MCF 10A (cell line): ENCODE measurements at places on chromosomes 3 and 15. TPM values are rescaled to one million over a fixed set of nuclear protein-coding genes. Genes with fewer than 3 reads are reported as not detected.

DNA sequence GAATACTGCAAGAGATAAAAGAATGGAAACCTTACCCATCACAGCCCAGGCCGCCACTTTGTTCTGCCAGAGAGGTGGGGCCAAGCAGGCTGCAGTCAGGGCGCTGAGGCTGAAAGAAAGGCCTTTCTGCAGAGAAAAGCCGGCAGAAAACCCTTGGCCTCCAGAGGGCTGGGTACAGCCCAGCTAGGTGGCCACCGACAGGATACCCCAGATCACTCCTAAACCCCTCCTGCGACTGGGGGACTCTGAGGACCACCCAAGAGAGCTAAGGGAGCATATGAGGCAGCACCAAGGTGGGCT is 69.3 kb downstream of the SMAD6 start:
- H3K27ac ChIP-seq = no peak overlapping the region
- no peaks in the 10 kb centered on the region for H3K27me3 ChIP-seq
- H3K4me1 ChIP-seq = peaks cover 4% of the 10 kb centered on the region
- DNase-seq = no peak
- no peak overlapping the region for H3K4me3 ChIP-seq

DNA sequence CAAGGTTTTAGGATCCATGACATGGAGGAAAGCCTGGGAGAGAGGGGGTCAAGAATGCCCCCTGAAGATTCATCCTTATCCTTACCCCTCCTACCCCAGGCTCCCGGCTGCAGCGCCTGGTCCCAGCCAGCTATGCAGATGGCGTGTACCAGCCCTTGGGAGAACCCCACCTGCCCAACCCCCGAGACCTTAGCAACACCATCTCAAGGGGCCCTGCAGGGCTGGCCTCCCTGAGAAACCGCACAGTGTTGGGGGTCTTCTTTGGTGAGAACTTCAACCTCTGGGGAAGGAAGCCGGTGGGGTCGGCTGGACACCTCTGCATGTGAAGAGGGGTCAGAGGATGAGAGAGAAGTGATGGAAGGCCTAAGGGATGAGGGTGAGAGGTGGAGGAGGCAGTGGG is 4.3 kb downstream of the DUOX1 start:
- no peak overlapping the region for H3K4me3 ChIP-seq
- no peaks in the 10 kb centered on the region for H3K27me3 ChIP-seq
- H3K36me3 ChIP-seq = peaks cover 12% of the 10 kb centered on the region
- peaks cover 17% of the 10 kb centered on the region for H3K4me1 ChIP-seq
- no peak for DNase-seq

- H3K4me3 ChIP-seq = no peak overlapping the region
- peaks cover 12% of the 10 kb centered on the region for H3K4me1 ChIP-seq
- no peak for DNase-seq
- no peaks in the 10 kb centered on the region for H3K27me3 ChIP-seq
- peak overlapping the region; percentile 73 for H3K27ac ChIP-seq
Observed at GRCh38 chr3:62261736-62262135, 111.6 kb downstream of the FEZF2 start.

DNA sequence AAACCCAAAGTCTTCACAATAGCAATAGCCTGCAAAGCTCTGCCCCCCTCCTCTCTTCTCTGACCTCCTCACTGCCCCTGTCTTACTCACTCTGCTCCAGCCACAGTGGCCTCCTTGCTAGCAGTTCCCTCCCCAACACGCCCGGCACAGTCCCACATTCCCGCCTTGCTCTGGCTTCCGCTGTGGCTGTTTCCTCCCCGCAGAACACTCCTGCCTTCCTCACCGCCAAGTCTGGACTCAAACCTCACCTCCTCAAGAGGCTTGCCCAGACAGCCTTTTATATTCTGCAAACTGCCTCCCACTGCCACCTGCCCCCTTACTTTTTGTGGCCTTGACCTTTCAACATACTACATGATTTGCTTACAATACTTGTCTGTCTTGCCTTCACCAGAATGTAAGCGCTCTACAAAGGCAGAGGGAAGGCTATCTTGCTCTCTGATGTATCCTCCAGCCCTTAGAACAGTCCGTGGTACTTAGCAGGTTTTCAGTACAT is 406 bp upstream of the MPI start:
- H3K4me3 ChIP-seq = peak overlapping the region; percentile 79
- H3K27ac ChIP-seq = peak overlapping the region; percentile 11
- H3K36me3 ChIP-seq = peaks cover 24% of the 10 kb centered on the region
- no peak for DNase-seq

GRCh38 chr3:172101107-172101506 is 61.7 kb downstream of the FNDC3B start:
- no peaks in the 10 kb centered on the region for H3K27me3 ChIP-seq
- peaks cover 8% of the 10 kb centered on the region for H3K36me3 ChIP-seq
- no peak overlapping the region for H3K4me3 ChIP-seq
- H3K4me1 ChIP-seq = peaks cover 46% of the 10 kb centered on the region
- no peak overlapping the region for H3K27ac ChIP-seq

DNA sequence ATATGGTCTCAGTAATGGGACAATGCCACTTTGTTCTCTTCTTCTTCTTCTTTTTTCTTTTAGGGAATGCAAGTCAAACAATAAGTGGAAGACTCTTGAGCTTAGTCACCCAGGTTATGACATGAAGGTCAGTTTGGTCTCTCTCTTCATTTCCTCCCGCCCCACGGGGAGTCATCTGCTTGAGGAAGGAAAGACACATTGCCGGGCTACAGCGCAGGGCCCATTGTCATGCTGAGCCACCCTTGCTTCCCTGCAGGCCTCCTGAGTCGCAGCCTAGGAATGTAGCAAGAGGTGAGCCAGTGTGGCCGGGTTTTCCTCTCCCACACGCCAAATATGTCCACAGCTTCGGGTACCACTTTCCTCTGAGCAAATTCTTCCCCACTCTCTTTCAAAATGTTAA is 47.6 kb downstream of the RAP2B start:
- no peaks in the 10 kb centered on the region for H3K27me3 ChIP-seq
- H3K27ac ChIP-seq = no peak overlapping the region
- H3K4me1 ChIP-seq = peaks cover 16% of the 10 kb centered on the region
- H3K36me3 ChIP-seq = no peaks in the 10 kb centered on the region
- peak; percentile 66 for DNase-seq

- peaks cover 8% of the 10 kb centered on the region for H3K36me3 ChIP-seq
- peaks cover 44% of the 10 kb centered on the region for H3K4me1 ChIP-seq
- no peak overlapping the region for H3K27ac ChIP-seq
- no peak overlapping the region for H3K4me3 ChIP-seq
- H3K27me3 ChIP-seq = no peaks in the 10 kb centered on the region
Observed at GRCh38 chr3:172213904-172214303, 174.5 kb downstream of the FNDC3B start.

DNA sequence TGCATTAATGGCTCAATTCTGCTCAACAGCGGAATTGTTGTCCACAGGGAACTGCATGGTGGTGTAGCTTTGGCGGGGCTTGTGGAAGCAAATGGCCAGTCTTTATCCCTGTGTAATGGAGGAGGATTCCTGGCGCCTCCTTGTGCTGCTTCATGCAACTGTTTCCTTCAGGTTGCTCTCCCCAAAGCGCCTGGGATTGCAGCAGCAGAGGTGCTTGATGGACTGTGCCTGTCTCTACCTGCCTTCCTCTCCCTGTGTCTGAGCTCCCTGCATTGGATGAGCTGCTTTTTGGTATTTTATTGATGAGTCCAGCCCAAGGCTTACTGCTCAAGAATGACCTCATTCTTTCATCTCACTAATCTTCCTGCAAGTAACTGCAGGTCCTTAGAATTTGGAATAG is 72.9 kb upstream of the NDN start:
- no peak for DNase-seq
- H3K27ac ChIP-seq = no peak overlapping the region
- H3K27me3 ChIP-seq = no peaks in the 10 kb centered on the region

DNA sequence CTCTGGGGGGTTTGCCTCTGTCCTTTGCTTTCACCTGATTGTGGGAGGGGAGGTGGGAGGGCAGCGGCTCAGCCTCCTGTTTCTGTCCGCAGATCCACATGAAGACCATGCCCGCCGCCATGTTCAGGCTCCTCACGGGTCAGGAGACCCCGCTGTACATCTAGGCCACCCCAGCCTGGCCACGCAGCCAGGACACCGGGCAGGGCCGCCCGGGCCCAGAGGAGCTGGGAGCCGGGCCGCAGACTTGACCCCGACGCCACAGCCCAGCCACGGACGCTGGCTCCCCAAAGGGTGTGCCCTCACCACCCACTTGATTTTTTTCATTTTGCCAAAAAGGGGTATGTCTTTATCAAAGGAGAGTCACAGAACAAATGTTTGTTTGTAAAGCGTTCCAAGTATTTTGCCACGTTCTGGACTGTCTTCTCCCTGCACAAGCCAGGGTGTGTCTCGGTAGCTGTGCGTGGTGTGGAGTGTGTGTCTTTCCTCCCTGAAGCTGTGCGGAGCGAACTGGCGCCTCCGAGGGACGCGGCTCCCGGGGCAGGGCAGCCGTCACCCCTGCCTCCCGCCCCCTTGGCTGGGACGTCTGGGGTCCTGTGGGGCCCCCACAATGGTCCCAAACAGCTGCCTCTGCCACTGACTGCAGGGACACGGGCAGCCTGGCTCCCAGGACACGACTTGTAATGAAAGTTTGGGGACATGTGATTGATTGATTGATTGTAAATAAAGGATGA is 152.5 kb downstream of the NSMCE3 start:
- peaks cover 16% of the 10 kb centered on the region for H3K27me3 ChIP-seq
- H3K36me3 ChIP-seq = no peaks in the 10 kb centered on the region
- DNase-seq = no peak
- no peak overlapping the region for H3K27ac ChIP-seq

GRCh38 chr15:87827131-87827530 is 429.4 kb downstream of the NTRK3 start:
- no peaks in the 10 kb centered on the region for H3K36me3 ChIP-seq
- DNase-seq = peak; percentile 10
- no peak overlapping the region for H3K4me3 ChIP-seq
- H3K27me3 ChIP-seq = no peaks in the 10 kb centered on the region
- no peaks in the 10 kb centered on the region for H3K4me1 ChIP-seq

GRCh38 chr3:194109192-194109863 is 26.6 kb upstream of the HES1 start:
- no peaks in the 10 kb centered on the region for H3K36me3 ChIP-seq
- no peak overlapping the region for H3K27ac ChIP-seq
- no peak for DNase-seq
- no peaks in the 10 kb centered on the region for H3K27me3 ChIP-seq
- no peak overlapping the region for H3K4me3 ChIP-seq

- H3K36me3 ChIP-seq = no peaks in the 10 kb centered on the region
- H3K27me3 ChIP-seq = no peaks in the 10 kb centered on the region
- H3K4me3 ChIP-seq = no peak overlapping the region
- no peak for DNase-seq
- H3K4me1 ChIP-seq = no peaks in the 10 kb centered on the region
- no peak overlapping the region for H3K27ac ChIP-seq
Observed at GRCh38 chr3:46576386-46576785, 10.3 kb upstream of the LRRC2 start.

DNA sequence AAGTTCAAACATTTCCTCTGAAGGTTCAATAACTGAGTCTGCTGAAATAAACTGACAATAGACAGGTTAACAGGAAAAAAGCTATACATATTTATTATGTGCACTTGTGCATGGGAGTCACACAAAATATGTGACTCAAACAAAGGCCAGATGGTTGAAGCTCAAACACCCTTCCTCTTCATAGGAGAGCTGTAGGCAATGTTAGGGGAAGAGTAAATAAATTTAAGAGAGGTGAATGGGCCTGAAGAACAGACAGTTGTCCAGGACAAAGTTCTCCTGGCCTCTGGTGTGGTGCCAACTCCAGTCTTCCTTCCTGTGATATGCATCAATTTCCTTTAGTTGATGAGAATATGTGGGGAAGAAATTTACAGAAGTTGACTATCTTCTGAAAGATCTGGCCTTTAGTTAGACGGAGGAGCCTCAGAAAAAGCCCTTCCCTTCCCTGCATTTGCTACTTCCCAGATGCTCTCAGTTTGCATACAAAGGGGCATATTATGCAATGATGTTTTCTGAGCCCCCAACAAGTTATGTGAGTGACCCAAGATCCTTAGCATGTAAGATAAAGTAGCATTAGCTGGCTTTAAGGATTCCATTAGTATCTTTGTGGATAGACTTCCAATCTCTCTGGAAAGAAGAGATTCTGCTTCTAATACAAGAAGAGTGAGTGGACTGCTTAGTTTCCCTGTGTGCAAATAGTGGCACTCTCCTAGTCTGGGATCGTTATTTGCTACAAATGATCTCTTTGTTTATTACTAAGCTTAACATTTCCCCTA is 96.4 kb upstream of the IGSF10 start:
- DNase-seq = no peak
- H3K4me1 ChIP-seq = no peaks in the 10 kb centered on the region
- H3K27me3 ChIP-seq = no peaks in the 10 kb centered on the region
- H3K27ac ChIP-seq = no peak overlapping the region
- H3K4me3 ChIP-seq = no peak overlapping the region

- H3K4me3 ChIP-seq = no peak overlapping the region
- no peaks in the 10 kb centered on the region for H3K36me3 ChIP-seq
- H3K27me3 ChIP-seq = no peaks in the 10 kb centered on the region
- no peak overlapping the region for H3K27ac ChIP-seq
- peaks cover 31% of the 10 kb centered on the region for H3K4me1 ChIP-seq
- no peak for DNase-seq
Observed at GRCh38 chr15:55256281-55257011, 33.2 kb downstream of the RAB27A start.

GRCh38 chr3:12994607-12995388 is 78.4 kb downstream of the IQSEC1 start:
- no peaks in the 10 kb centered on the region for H3K27me3 ChIP-seq
- H3K4me1 ChIP-seq = no peaks in the 10 kb centered on the region
- no peaks in the 10 kb centered on the region for H3K36me3 ChIP-seq
- peak; percentile 77 for DNase-seq

DNA sequence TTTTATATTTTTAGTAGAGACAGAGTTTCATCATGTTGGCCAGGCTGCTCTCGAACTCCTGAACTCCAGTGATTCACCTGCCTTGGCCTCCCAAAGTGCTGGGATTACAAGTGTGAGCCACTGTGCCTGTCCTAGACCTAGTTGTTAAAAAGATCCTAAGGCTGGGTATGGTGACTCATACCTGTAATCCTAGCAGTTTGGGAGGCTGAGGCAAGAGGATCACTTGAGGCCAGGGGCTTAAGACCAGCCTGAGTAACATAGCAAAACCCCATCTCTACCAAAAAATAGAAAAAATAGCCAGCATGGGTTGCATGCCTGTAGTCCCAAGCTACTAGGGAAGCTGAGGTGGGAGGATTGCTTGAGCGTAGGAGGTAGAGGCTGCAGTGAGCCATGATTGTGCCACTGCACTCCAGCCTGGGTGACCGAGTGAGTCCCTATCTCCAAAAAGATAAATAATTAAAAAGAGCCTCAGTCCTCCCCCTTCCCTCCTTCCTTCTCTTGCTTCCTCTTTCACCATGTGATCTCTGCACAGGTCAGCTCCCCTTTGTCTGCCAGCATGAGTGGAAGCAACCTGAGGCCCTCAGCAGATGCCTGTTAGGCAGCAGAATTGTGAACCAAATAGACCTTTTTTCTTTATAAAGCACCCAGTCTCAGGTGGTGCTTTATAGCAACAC is 9.8 kb upstream of the FNDC3B start:
- H3K27me3 ChIP-seq = no peaks in the 10 kb centered on the region
- no peak overlapping the region for H3K4me3 ChIP-seq
- no peak for DNase-seq

The DAZL gene
- not detected in 2 replicates for total RNA-seq

The WDR93 gene
- 0.33 and 0.47 TPM in 2 replicates for total RNA-seq

The CLRN1 gene
- total RNA-seq = not detected in 2 replicates

The PRTG gene
- total RNA-seq = 1.3 and 3.5 TPM in 2 replicates

The STT3B gene
- 118 and 133 TPM in 2 replicates for total RNA-seq

The GP5 gene
- total RNA-seq = 0.15 TPM in 1 of 2 replicates, not detected in the other

The GOLGA8G gene
- total RNA-seq = 0.09 TPM in 1 of 2 replicates, not detected in the other

The REC114 gene
- total RNA-seq = not detected in 2 replicates

The NANOGP8 gene
- 0.75 TPM in 1 of 2 replicates, not detected in the other for total RNA-seq

The RYK gene
- 76.1 and 79.8 TPM in 2 replicates for total RNA-seq

The POU1F1 gene
- not detected in 2 replicates for total RNA-seq

The ROPN1B gene
- not detected in 2 replicates for total RNA-seq

The GPR15 gene
- not detected in 2 replicates for total RNA-seq

The SPESP1 gene
- total RNA-seq = 16.8 and 17.6 TPM in 2 replicates
